ENCODE measurements at places on chromosomes 16 and 17.
A peak's percentile ranks its signal among the peaks of the same experiment; 100 is the strongest.

- peak; percentile 86 for DNase-seq
Observed at GRCh38 chr16:46763147-46763546, 15.0 kb upstream of the MYLK3 start.

GRCh38 chr16:57862698-57863433, 60.6 kb upstream of the KIFC3 start:
- DNase-seq = no peak

GRCh38 chr17:901964-902363, 77.6 kb downstream of the NXN start:
- DNase-seq = peak; percentile 87

DNA sequence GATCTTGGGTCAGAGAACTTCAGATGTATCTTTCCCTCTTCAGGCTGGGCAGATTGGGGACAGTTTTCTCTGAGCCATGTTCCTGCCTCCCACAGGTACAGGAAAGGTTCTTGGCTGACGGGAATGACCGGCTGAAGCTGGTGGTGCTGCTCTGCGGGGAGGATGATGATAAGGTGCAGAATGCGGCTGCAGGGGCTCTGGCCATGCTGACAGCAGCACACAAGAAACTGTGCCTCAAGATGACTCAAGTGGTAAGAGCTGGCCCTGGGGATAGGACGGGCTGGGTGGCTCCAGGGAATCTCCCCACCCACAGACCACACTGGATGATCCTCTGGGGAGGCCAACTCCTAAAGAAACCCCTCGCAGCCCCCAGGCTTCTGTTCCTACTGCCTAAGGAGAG, 10.9 kb downstream of the SLC35G3 start:
- DNase-seq = no peak

DNA sequence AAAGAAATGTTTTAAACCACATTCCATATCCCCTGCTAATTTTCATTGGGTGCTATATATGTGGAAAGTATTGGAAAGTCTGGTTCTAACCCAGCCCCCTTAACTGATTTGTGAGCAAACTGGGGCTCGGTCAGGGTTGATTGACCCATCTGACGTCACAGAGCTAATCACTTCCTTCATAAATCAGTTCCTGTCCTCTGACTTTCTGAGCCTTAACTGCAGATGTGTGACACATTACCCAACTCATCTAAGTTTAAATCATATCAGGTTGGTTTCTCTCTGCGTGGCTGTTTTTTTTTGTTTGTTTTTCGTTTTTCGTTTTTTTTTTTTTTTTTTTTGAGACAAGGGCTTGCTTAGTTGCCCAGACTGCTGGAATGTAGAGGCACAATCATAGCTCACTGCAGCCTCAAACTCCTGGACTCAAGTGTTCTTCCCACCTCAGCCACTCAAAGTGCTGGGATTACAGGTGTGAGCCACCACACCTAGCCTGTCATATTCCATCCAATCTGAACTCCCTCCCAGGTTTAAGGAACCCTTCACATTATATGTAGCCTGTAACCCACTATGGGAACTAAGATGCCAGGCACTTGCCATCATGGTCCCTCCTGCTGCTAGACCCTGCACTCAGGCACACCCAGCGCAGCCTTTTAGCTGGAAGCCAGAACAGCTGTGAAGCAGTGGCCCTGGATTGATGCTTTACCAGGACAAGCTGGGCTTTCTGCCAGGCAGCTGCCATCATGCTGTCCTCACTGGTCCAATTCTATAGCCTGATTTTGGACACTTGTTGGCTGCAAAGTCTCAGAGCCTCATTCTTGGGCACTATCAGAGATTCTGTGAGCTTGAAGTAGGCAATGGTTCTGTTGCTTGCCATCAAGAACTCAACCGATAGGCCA, 6.9 kb upstream of the BPTF start:
- no peak for DNase-seq

DNA sequence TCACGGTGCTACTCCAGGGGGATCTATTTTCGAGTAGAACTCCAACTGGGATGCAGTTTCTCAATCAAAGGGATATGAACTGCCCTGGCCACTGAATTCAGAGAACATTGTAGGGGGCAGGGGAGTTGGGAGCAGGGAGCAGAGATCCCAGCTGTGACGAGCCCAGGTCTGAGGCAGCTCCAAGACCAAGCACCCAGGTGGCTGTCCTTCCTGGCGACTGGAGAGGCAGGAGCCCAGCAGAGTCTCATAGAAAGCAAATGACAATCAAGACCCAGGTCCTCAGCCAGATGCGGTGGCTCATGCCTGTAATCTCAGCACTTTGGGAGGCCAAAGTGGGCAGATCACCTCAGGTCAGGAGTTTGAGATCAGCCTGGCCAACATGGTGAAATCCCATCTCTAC, 60.1 kb downstream of the TK2 start:
- no peak for DNase-seq

DNA sequence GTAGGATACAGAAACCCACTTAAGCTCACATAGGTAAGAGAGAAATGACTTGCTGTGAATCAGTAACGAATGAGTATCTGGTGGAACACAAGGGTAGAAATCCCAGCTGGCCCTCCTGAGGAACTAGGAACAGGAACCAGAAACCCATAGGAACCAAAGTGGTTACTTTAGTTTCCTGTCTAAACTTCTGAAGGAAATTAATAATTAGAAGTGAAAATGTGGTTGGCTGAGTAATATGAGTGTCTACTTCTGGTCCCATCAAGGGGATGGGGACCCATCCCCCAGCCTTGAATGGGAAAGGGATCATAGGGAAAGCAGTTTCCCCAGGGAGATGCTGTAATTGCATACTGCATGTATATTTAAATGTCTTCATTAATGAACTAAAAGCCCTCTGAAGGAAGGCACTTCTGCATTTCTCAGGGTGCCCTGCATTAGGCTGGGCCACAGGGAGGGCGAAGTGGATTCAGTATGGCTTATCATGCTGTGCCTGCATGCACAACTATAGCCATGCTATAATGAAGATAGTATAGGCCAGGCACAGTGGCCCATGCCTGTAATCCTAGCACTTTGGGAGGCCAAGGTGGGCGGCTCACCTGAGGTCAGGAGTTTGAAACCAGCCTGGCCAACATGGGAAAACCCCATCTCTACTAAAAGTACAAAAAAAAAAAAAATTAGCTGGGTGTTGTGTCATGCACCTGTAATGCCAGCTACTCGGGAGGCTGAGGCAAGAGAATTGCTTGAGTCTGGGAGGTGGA, 45.6 kb downstream of the CYB5B start:
- DNase-seq = no peak

- DNase-seq = peak; percentile 42
Observed at GRCh38 chr16:31471241-31471874, 594 bp upstream of the TGFB1I1 start.

GRCh38 chr17:50635982-50636803, 1.5 kb downstream of the ABCC3 start:
- no peak for DNase-seq

DNA sequence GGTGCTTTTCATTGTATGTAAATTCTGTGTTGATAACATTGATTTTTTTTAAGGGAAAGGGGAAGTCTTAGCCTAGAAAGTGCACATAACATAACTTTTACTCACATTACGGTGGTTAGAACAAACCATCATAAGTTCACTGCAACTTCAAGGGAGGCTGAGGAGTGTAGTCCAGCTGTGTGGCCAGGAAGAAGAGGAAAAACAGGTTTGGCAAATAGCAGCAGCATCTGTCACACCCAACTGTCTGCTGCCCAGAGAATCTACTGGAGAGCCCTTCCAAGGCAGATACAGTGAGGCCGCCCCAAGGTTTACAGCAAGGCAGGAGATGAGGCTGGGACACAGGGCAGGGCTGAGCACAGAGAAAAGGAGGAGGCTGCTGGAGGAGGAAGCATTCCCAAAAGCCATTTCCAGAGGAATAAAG, 60.6 kb downstream of the AIPL1 start:
- DNase-seq = no peak

GRCh38 chr17:64129515-64129764, 504 bp downstream of the ERN1 start:
- no peak for DNase-seq

GRCh38 chr17:33019161-33019890, 27.7 kb downstream of the SPACA3 start:
- DNase-seq = no peak

GRCh38 chr17:73027130-73027741, 65.3 kb downstream of the SLC39A11 start:
- DNase-seq = no peak

DNA sequence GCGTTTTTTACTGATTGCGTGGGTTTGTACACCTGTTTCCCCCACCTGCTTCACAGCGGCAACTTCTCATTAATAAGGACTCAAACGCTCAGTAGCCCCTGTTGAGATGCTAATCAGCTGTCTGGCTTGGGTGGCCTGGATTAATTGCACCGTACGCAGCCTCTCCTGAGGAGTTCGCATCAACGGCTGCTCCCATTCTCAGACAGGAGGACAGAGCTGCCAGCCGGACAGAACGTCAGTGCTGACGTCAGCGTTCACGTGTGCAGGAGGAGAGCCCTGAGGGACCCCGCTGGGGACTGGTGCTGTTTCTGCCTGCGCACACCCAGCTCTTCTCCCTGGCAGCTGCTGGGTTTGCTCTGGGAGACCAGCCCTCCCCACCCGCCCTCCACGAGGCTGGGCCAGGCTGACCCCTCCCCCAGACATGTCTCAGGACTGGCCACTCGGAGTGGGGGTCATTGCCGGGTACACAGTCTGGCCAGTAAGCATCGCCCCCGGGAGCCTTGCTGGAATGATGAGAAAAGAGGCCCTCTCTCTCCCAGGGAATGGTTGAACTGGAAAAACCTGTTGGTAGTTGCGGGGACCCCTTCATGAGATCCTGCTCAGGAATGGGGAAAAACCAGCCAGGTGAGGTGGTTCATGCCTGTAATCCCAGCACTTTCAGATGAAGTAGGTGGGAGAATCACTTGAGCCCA, 5.7 kb upstream of the BANP start:
- DNase-seq = peak; percentile 74

Measured in psoas muscle (tissue), 8 donors.